ENCODE measurements at places on chromosomes 7 and 10.
A peak's percentile ranks its signal among the peaks of the same experiment; 100 is the strongest.

- no peak for DNase-seq
Measured at GRCh38 chr10:72050873-72051272, 37.5 kb downstream of the SPOCK2 start.

GRCh38 chr7:74481458-74482196 lies 27.9 kb downstream of the GTF2IRD1 start:
- no peak for DNase-seq

- no peak for DNase-seq
Measured at GRCh38 chr7:16739863-16740622, 13.5 kb upstream of the TSPAN13 start.

DNA sequence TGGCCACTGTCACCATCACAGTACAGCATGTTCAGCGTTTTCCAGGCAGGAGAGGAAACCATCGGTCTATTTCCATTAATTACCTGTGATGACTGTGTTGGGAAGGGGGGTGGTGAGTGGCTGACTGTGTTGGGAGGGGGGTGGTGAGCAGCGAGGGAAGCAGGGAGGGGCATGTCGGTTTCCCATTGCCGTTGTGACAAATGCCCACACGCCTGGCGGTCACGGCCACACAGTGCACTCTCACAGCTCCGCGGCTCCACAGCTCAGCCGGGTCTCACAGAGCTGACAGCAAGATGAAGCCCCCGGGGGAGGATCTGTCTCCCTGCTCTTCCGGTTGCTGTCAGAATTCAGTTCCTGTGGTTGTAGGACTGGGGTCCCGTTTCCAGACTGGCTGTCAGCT lies 39.0 kb downstream of the AP5Z1 start:
- no peak for DNase-seq

DNA sequence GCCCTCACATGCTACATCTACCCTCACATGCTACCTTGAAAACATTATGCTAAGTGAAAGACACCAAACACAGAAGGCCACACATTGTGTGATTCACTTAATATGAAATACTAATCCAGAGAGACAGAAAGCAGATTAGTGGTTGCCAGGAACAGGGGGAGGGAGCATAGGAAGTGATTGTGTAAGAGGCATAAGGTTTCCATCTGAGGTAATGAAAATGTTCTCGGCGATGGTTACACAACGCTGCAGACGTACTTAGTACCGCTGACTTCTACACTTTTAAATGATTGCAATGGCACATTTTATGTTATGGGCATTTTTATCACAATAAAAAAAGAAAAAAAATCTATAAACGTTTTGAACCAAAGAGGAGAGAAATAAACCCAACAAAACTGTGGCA lies 742.3 kb downstream of the TYW1 start:
- peak; percentile 5 for DNase-seq

GRCh38 chr7:106367018-106367420 lies 82.2 kb upstream of the NAMPT start:
- no peak for DNase-seq

DNA sequence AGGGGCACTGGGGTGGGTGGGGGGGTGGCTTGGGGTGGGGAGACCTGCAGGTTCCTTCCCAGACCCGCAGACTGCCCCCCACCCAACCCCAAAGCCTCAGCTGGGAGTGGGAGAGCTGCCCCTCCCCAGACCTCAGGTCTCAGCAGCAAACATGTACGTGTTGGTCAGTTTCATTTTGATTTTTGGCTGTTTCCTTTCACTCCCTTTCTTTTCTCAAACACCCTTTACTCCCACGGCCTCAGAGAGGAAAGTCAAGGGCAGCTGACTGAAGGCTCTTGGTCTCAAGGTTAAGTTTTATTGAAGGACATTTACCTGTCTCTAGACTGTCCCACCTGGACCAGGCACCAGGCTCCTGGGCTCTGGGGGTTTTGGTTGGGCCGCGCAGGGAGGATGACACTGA lies 34.1 kb upstream of the HSPB1 start:
- DNase-seq = no peak

DNA sequence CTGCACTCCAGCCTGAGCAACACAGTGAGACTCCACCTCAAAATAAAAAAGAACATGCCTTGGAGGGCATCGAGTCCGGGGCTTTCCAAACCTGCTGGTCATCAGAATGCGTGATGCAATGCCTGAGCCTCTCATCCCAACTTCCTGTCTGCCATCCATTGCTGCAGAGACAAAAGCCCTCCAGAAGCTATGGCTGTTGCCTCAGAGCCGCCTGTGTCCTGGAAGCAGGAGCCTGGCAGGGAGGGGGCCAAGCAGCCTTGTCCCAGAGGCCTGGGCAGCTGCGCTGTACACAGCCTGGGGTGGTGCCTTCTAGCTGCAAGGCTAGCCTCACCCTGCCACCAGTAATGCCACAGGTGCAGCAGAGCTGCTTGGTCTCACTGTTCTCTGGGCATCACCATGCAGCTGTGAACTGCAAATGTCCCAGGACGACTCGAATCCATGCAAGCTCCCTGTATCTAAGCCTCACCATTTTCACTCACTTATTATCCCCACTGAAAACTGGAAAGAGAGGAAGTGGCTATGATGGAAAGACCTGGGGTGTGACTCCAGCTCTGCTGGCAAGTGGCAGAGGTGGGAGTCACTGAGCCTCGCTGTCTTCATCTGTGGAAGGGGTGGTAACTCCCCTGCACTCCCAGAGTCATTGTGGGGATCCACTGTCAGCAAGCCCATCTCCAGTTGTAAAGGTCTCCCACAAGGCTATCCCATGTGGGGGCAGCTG lies 7.0 kb downstream of the ALOX5 start:
- DNase-seq = peak; percentile 70

DNA sequence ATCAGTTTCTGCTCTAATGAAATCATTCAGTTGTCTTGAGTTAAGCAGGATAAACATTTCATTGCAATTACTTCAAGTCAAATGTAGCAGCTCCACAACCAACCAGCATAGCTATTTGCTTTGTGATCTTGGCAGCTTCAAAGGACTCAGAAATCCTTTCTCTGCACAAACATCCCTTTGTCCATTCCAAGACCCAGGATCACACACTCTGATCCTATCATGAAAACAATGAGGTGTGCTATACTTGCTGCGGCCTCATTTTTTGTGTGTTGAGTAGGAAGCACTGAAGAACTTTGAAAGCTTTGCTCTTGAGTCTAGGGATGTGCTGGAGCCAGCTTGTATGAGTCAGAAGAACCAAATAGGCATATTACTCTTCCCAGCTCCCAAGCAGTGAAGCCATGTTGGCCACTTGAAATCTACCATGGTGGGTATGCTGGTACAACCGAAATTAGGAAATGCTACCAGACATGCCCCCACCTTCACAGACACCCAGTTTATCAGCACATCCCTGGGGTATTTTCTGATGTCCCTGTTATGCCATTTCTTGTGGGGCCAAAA lies 199.4 kb upstream of the PRSS58 start:
- DNase-seq = no peak

- DNase-seq = no peak
Measured at GRCh38 chr10:37434091-37434490, 308.7 kb downstream of the ANKRD30A start.

DNA sequence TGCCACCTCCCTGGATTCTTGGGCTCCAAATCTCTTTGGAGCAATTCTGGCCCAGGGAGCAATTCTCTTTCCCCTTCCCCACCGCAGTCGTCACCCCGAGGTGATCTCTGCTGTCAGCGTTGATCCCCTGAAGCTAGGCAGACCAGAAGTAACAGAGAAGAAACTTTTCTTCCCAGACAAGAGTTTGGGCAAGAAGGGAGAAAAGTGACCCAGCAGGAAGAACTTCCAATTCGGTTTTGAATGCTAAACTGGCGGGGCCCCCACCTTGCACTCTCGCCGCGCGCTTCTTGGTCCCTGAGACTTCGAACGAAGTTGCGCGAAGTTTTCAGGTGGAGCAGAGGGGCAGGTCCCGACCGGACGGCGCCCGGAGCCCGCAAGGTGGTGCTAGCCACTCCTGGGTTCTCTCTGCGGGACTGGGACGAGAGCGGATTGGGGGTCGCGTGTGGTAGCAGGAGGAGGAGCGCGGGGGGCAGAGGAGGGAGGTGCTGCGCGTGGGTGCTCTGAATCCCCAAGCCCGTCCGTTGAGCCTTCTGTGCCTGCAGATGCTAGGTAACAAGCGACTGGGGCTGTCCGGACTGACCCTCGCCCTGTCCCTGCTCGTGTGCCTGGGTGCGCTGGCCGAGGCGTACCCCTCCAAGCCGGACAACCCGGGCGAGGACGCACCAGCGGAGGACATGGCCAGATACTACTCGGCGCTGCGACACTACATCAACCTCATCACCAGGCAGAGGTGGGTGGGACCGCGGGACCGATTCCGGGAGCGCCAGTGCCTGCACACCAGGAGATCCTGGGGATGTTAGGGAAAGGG lies 913 bp downstream of the NPY start:
- DNase-seq = no peak

DNA sequence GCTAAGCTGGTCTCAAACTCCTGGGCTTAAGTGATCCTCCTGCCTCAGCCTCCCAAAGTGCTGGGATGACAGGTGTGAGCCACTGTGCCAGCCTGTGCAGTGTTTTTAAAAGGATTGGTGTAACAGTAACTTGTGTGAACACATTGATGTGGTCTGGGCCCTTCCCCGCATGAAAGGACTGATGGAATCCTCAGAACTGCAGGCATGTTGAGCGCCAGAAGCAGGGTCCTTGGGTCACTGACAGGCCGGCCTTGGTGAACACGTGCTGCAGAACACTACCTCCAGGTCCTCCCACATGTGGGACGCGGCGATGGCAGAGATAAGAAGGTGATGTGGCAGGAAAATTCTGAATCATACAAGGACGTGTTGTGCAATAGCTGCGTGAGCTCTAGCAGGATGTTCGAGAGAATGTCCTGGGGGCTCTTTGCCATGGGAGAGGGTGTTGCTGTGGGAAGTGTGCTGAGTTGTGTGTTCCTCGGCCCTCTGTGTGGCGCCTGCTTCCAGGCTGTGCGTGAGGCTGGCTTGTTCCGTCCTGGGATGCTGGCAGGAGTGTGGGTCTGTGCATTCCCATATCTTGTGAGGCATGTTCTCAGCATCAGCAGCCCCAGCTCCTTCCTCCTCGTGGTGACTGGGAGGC lies 68.2 kb downstream of the DNAJB6 start:
- DNase-seq = peak; percentile 85

Measured in HL-60 (cell line).